Stimulated activated CD8-positive, alpha-beta memory T cell treated with anti-CD3 and anti-CD28 coated beads, Interleukin-7, amount 100 ng/mL, for 24 hours (primary cell): ENCODE measurements at places on chromosomes 12 and 14.

- DNase-seq: no peak
These were observed 28.4 kb downstream of the TEP1 start for GRCh38 chr14:20384886-20385285.

DNA sequence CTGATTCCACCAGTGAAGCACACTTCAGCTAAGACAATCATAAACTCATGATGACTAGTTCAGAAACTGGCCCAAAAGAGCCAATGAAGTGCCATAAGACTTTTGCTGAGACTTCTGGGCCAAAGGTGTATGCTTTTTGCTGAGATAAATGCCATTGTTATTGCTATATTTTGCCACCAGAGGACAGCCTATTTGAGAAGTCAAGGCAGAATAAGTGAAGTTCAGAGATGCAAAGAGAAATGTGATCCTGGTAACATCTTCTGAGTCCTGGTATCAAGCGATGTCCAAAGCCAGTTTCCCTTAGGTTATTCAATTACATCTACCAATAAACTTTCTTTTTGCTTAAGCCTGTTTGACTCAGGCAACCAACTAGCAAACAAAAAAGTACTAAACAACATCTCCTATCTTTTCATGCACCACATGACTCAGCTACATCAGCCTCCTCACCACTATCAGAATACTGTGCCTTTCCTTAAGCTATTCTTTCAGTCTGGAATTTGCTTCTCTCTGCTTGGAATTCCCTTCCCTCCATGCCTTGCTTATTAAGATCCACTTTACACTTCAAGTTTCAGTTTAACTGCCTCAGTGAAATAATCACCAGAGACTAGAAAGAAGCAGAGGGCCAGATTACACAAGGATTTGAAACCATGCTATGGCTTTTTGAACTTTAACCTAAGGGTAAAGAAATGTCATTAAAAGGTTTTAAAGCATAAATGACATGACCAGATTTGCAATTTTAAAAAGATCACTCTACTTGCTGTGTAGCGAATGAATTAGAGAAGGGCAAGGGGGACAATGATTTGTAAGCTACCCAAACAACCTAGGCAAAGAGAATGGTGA lies 14.0 kb downstream of the CRY1 start:
- no peak for DNase-seq

GRCh38 chr12:67208281-67209067 lies 60.7 kb upstream of the CAND1 start:
- DNase-seq: no peak

DNA sequence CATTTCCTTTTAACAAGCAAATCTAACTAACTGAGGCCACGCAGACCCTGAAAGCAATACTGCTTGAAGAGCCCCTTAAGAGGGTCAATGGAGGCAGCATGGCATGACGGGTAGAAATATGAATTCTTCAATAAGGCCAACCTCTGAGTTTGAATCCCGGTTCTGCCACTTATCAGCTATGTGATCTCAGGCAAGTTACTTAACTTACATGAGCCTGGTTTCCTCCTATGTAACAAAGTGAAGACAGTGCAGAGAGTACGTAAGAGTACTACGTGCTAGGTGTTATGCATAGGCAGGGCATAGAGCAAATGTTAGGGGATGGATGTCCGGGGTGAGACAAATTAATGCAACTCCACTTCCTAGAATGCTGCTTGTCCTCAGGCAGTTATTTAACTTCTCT lies 4.7 kb downstream of the HOMEZ start:
- DNase-seq: no peak

- no peak for DNase-seq
These were observed 579.1 kb downstream of the VRK1 start for GRCh38 chr14:97376310-97376709.

- DNase-seq: no peak
These were observed 116.0 kb upstream of the LHX5 start for GRCh38 chr12:113587720-113588119.

GRCh38 chr12:25482625-25483024 lies 70.5 kb downstream of the LMNTD1 start:
- DNase-seq: no peak

GRCh38 chr14:81400852-81401251 lies 728 bp upstream of the STON2 start:
- no peak for DNase-seq

- DNase-seq: no peak
These were observed 171.5 kb downstream of the SLC15A4 start for GRCh38 chr12:128652136-128652751.

- no peak for DNase-seq
These were observed 66.7 kb downstream of the CCDC88C start for GRCh38 chr14:91350813-91351511.

GRCh38 chr12:46675736-46676135 lies 150.1 kb downstream of the SLC38A4 start:
- DNase-seq: no peak

GRCh38 chr12:75756111-75756510 lies 244.7 kb upstream of the KRR1 start:
- no peak for DNase-seq

- DNase-seq: no peak
These were observed 137.9 kb downstream of the AEBP2 start for GRCh38 chr12:19577281-19577530.

GRCh38 chr14:30221546-30221945 lies 293.9 kb upstream of the PRKD1 start:
- no peak for DNase-seq

DNA sequence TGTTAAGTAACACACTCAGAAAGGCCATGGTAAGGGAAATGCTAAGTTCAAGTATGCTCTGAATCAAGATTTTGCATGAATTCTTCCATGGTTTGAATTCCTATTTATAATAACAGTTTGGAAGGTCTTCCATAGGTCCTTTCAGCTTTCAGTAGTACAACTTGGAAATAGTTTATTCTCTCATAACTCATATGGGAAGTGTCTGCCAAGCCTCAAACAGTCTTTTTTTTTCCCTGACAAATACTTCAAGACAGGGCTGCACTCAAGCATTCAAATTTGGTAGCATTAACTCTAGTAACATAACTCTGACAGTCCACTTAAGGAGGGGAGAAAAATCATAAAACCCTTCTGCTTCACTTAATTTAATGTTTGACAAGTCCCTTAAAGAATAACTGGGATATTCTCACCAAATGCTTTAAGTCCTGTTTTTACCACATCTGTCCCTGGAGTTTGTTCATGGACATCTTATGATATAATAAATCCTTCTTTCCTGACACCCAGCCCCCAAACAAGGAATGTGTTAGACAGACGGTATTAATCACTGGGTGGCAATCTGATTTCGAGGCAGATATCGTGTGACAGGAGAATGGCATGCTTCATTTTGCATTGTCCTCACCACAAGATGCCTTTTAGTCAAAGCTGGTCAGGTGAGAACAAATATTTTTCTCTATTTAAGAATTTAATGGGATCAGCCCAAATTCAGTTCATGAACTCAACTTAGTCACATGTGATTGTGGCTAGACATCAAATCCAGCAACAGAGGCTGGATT lies 165.7 kb downstream of the BMP4 start:
- DNase-seq: no peak

DNA sequence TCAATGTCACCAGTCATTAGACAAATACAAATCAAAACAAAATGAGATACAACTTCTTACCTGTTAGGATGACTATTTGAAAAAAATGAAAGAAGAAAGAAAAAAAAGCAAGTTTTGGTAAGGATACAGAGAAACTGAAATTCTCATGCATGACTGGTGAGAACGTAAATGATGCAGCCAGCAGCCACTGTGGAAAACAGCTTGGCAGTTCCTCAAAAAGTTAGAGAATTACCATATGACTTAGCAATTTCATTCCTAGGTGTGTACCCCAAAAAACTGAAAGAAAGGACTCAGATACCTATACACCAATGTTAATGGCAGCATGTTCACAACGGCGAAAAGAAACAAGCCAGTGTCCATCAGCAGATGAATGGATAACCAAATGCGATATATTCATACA lies 26.6 kb downstream of the NINJ2 start:
- no peak for DNase-seq

DNA sequence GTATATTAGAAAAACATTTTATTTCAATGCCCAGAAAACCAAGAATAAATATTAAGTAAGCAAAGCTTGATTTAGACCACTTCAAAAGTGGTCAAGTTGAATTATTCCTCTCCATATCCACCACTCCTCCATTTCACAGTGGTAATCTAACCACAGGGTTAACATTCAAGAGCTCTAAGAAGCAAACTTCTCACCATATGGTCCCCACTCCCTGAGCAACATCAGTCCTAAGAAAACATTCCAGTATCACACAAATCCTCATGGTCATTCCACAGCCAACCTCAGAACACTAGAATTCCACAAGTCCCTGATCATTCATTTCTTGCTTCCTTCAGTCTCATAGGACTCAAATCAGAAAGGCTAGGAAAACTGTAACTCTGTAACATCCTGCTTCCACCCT lies 47.9 kb downstream of the ST8SIA1 start:
- no peak for DNase-seq

DNA sequence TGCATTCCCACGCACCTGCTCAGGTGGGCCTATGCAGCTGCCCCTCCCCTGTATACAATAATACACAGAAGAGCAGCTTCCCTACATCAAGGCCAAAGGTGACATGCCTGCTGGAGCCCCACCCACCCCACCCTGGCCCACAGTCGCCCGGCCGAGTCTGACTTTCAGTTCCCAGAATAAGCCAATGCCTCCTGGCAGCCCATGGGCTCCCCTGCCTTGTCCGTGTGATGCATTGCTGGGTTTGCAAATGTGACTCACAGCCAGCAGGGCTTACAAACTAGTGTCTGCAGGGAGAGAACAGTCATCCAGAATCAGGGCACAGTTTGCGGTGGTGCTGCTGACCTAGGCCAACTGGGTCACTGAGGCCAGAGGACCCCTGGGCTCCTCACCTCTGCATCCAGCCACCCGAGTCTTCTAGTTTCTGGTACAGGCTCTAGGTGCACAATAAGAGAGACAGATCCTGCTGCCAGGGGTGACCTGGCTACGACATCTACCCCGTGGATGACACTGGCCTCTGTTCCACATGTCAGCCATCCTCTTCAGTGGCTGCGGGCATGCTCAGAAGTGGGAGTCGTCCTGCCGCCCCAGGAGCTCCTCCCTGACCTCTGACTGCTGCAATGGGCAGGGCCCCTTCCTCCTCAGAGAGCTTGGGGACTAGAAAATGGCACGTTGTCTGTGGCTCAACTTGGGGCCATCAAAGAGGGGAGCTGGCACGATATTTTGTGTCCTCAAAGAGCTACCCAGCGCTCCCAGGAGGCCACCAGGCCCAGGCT lies 84.5 kb downstream of the CHGA start:
- no peak for DNase-seq

- no peak for DNase-seq
These were observed 41.4 kb downstream of the CLIP1 start for GRCh38 chr12:122381021-122381420.

GRCh38 chr14:98514016-98514415 lies 758.0 kb downstream of the BCL11B start:
- no peak for DNase-seq

- no peak for DNase-seq
These were observed 4.0 kb downstream of the RAB15 start for GRCh38 chr14:64968167-64968566.

- DNase-seq: no peak
These were observed 3.9 kb downstream of the LRCOL1 start for GRCh38 chr12:132606466-132606865.

- DNase-seq: no peak
These were observed 167.4 kb upstream of the HMGA2 start for GRCh38 chr12:65656891-65657351.

DNA sequence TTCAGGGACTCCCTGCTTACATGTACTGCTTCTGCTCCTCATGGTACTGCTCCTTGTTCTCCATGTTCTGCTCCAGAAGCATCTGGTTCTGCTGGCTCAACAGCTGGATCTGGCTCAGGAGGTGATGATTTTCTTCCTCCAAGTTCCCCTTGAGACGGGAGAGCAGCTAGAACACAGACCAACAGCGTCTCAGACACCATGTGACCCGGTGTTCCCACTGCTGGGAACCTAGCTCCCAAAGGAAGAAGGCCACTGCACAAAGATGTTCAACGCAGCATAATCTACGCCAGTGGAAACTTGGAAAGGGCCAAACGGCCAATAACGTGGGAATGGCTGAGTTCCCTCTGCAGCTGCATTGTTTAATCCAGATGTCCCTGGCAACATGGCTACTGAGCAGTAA lies 49.6 kb upstream of the GPR68 start:
- no peak for DNase-seq
